ENCODE measurements at places on chromosomes 12 and 14.

DNA sequence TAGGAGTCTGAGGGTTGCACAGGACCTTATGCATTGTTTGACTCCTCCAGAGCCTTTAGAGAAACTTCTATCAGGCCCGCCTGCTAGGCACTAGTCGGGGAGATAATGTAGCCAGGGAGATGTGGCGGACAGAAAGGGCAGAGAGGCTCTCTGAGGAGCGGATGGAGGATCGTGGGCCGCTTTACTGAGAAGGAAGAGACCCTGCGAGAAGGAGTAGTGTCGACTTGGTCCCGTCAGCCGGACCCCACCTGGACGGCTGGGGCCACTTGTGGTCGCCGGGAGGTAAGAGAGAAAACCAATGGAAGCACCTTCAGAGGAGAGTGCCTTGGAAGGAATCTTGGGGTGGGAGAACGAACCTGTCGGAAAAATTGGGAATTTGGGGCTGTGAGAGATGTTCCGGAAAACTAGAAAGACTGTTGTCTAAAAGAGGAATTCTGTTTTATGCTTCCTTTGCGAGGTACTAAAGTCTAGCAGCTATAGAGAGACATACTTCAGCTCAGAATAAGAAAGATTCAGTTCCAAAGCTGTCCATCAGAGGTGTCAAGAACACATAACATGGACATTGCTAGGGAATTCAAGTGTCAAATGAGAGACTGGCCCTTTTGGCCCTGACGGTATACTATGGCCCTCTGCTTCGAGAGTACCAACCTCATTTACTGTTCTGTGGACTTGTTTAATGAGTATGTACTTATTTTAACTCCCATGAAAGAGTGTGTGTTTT is 660 bp upstream of the MCRS1 start:
- DNase-seq = no peak

DNA sequence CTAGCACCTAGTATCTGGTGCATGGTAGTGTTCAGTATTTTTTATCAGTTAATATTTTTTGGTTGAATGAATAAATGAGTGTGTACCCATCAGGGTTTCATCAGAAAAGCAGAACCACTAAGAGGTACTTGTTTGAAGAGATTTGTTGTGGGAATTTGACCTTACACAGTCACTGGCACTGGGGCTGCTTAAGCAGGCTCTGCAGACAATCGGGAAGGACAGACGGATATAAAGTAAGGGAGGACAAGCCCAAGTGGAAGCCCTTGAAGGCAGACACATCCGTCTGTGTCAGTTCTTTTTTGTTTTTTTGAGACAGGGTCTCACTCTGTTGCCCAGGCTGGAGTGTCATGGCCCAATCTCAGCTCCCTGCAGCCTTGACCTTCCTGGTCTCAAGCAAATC is 38.7 kb downstream of the CD9 start:
- DNase-seq = no peak

DNA sequence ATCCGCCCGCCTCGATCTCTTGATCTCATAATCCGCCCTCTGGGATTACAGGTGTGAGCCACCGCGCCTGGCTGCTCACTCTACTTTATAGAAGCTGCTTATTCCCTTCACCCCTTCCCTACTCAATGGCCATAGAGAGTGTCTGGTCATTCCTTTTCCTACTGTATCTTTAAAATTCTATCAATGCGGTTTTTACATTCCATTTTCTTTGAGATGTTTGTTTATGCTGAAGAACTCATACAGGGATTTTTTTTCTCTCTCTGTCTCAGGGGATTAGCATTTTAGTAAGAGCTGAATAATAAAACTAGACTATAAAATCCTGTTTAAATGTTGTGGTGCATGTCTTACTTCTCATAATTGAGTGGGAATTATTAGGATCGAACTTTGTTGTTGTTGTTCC is 218.6 kb upstream of the FOXN3 start:
- no peak for DNase-seq

DNA sequence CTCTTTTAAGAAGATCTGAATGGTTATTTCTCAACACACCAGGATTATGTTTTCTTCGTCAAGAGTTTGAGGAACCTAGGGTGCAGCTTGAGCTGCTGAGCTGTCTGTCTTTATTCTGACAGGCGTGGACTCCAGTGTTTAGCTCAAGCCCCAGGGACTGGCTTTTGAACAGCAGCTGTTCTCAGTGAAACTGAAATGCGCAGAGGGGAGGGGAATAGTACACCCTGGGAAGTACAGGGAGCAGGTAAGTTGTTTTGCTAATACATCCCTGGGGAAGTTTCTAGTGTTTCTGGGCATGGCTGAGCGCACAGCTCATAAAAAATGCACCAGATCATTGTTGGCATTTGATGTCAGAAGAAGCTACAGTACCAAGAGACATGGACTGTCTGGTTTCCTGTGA is 659.8 kb downstream of the DIO2 start:
- no peak for DNase-seq

GRCh38 chr12:67419810-67420209 is 150.7 kb downstream of the CAND1 start:
- DNase-seq = no peak

DNA sequence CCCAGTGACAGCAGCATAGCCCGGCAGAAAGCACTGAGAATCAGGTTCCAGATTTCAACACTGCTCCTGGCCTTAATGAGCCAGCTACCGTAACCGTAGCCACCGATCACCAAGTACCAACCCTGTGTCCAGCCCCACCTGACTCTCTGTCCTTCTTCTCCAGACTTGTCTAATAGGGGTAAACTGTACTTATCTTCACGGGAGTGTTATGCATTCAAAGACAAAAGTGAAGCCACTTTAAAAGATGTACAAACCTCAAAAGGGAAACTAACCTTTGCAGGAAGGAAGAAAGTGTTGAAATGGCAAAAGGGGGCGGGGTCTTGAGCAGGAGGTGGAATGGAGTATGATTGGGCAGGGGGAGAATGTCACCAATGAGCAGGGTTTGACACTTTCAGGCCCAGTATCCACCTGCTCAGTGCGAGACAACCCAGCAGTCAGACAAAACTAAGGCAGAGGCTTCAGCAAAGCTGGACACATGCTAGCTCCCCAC is 226.1 kb downstream of the CHST11 start:
- DNase-seq = peak; percentile 71

GRCh38 chr12:40336573-40337199 is 111.9 kb downstream of the LRRK2 start:
- DNase-seq = no peak

DNA sequence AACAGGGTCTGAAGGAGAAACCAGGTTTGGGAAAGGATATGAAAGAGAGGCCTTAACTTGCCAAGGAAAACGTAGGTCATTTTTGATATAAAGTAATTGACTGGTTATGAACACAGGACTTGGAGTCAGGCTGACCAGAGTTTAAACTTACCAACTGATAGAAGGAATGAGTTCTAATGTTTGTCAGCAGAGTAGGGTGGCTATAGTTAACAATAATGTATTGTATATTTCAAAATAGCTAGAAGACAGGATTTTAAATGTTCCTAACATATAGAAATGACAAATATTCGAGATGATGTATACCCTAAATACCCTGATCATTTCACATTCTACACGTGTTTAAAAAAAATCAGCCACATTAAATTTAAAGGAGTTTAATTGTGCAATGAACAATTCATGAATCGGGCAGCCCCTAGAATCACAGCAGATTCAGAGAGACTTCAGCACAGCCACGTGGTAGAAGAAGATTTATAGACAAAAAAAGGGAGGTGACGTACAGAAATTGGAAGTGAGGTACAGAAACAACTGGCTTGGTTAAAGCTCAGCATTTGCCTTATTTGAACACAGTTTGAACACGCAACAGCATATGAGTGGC is 52.5 kb upstream of the PLEKHG7 start:
- no peak for DNase-seq

DNA sequence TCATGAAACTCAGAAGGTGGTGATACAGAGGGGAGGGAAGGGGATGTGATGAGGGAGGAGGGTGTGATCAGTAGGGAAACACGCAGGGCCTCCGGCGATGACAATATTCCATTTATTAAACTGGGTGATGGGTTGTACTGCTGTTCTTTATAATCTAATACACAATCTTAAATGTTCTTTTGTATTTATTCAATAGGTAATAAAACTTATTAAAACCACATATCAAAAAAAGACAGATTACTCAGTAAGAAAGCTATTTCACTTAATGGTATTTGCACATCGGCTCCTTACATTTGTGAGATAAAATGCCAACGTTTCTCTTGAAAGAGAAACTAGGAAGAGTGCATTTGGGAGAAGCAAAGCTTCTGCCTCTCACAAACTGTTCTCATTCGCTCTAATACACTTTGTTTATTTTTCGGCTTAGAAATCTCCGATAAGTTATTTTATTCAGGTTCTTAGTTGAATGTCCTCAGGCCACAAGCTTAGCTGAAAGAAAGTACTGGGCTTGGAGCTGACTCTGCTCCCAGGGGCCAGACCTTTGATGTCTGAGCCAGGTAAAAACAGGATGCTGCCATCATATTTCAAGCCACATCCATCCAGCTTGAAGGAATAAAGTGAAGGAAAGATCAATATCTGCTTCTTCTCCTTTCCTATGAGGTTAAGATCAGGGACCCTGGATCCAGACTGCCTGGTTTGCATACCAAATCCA is 17.5 kb downstream of the STON2 start:
- DNase-seq = no peak

- no peak for DNase-seq
These were observed 1.5 kb downstream of the MAP4K5 start for GRCh38 chr14:50530794-50531365.

DNA sequence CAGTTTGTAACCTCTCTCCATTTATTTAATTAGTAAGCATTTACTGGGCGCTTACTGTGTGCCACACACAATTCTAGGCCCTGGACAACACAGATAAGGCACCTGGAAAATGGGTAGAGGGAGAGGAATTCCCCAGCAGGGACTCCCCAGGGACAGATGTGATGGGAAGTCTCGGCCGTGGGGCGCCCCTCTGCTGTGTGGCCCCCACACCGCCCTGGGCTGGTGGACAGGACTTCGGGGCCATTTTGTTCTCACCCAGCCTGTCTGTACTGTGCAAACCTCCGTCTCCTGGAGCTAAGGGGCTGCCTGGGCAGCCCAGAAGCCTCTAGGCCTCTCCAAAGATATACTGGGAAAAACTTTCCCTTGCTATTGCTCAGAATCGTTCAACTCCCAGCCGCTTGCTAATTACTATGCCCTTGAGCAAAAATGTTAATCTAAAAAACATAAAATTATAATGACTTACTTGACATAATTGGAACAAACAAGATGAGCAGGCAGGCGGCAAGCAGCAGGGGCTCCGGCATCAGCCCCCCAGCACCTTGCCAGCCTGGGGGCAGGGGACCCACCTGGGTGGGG is 64.4 kb upstream of the NCOR2 start:
- DNase-seq = no peak

- no peak for DNase-seq
These were observed 26.4 kb downstream of the TESPA1 start for GRCh38 chr12:54958048-54958658.

- no peak for DNase-seq
These were observed 21.6 kb downstream of the TRPV4 start for GRCh38 chr12:109811624-109811995.

DNA sequence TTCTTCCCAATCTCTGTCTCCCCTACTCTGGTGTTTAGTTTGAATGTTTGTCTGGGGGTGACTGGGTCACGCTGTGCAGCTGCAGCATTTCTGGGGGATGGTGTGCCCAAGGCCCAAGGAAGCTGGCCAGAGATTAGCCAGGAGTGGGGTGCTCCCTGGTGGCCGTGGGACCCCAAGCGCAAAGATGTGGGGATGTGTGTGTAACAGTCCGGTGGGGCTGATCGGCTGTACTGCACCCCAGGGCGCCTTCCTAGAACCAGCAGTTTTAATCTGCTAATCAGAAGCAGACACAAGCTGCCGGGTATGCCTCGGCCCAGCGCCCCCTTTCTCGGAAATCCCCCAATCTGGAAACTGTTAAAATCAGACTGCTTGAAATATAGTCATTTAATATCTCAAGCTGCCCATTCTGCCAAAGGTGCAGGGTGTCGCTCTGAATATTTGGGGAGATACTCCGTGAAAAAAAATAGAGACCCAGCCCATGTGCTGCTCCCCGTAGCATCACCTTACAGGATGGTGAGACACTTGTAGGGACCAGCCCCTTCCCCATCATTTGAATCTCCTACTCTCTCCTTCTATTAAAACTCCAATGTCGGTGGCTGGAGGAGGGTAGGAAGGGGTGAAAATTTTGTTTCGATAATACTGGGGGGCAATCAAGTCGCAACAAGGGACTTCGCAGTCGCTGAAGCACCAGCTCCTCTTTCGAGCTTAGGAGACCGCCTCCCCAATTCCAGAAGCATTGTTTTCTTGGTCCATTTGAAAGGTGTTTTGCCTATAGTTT is 4.3 kb downstream of the HOXC9 start:
- no peak for DNase-seq

DNA sequence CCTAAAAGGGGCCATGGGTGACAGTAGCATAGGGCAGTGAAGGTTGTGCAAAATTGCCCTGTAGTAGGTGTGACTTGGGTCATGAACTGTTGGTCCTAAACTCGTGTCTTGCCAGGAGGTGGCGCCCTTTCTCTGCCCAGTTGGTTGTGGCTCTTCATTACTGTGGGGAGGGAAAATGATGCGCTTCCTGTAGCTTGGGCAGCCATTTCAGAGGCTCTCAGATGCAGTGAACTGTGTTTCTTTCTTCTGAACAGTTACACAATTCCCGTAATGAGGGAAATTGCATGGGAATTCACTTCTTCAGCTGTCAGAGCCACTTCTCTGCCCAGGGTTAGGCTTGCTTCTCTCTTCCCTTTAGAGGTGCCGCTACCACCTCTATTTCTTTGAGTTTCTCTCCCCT is 148.1 kb upstream of the NRXN3 start:
- DNase-seq = peak; percentile 54

GRCh38 chr14:68713782-68714181 is 79.1 kb downstream of the ZFP36L1 start:
- no peak for DNase-seq

- DNase-seq = no peak
These were observed 45.2 kb upstream of the TUNAR start for GRCh38 chr14:95831468-95831867.

GRCh38 chr12:127396734-127397133 is 870.2 kb upstream of the TMEM132C start:
- no peak for DNase-seq

DNA sequence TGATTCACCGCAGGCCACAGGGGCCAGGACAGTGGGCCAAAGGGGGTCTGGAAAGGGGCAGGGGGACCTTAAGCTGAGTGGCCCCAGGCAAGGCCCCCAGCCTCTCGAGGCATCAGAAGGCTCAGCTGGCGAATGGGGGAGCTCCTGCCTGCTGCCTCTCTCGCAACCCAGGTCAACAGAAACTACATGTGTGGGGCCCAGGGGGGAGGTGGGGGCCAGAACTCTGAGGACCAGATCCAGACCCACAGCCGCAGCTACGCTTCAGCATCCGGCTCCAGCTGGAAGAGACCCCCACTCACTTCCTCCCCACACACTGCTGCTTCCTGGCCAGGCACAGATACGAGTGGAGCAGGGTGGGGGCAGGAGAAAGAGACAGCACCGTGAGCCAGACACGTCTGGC is 46.5 kb downstream of the NCOR2 start:
- no peak for DNase-seq

- no peak for DNase-seq
These were observed 300.0 kb upstream of the NOS1 start for GRCh38 chr12:117661471-117661870.
